ENCODE measurements at places on chromosomes 11 and 22. TPM values are rescaled to one million over a fixed set of nuclear protein-coding genes. Genes with fewer than 3 reads are reported as not detected.

Gene PIWIL4
- 4.5 TPM for total RNA-seq

Gene OR5P2
- 1.4 TPM for total RNA-seq

Gene MRGPRD
- not detected for total RNA-seq

Gene SLC37A4
- 17.4 TPM for total RNA-seq

Gene F2
- not detected for total RNA-seq

Gene OR56A1
- 0.09 TPM for total RNA-seq

Gene INPP5J
- total RNA-seq: 4.1 TPM

Gene SLC22A9
- total RNA-seq: not detected

Gene BDNF
- total RNA-seq: 0.87 TPM

Gene SPTBN2
- 99.4 TPM for total RNA-seq

Gene CFAP68
- 52.2 TPM for total RNA-seq

Gene ZBTB16
- 11.3 TPM for total RNA-seq

Gene OR8K5
- total RNA-seq: not detected

Gene GRAMD4
- total RNA-seq: 4.0 TPM

Gene GLB1L2
- total RNA-seq: 5.1 TPM

Gene YDJC
- total RNA-seq: 8.3 TPM

Gene CAPN1
- total RNA-seq: 32.0 TPM

Gene CLTCL1
- total RNA-seq: 3.9 TPM

Gene OR51S1
- 0.99 TPM for total RNA-seq

Gene SMTNL1
- total RNA-seq: 0.50 TPM

Gene TPBGL
- 0.38 TPM for total RNA-seq

Gene MED19
- total RNA-seq: 23.7 TPM

Gene AHNAK
- total RNA-seq: 66.9 TPM

Gene MUC5AC
- 0.18 TPM for total RNA-seq

Gene MRGPRF
- 4.3 TPM for total RNA-seq

Gene CRYBA4
- 0.50 TPM for total RNA-seq

Gene TYR
- not detected for total RNA-seq

Gene MB
- total RNA-seq: not detected

Gene OVOL1
- total RNA-seq: not detected

Gene RHOD
- total RNA-seq: not detected

Gene NAV2
- 1.6 TPM for total RNA-seq

Gene DUSP8
- 0.87 TPM for total RNA-seq

Gene SPCS2
- 31.2 TPM for total RNA-seq

Gene CNTN5
- total RNA-seq: 8.8 TPM

Gene CHEK2
- total RNA-seq: 8.0 TPM

Gene BACE1-AS
- total RNA-seq: 16.0 TPM

Gene CHADL
- total RNA-seq: 0.46 TPM

Gene LRRC10B
- 0.54 TPM for total RNA-seq

Gene YPEL4
- total RNA-seq: 9.0 TPM

Gene SART1
- total RNA-seq: 40.7 TPM

Gene YIF1A
- 94.2 TPM for total RNA-seq

Gene NOL12
- total RNA-seq: 34.2 TPM

Gene NLRP6
- 0.41 TPM for total RNA-seq

Gene CELSR1
- total RNA-seq: 1.6 TPM

Gene CSNK2A3
- total RNA-seq: 1.6 TPM

Gene NUCB2
- total RNA-seq: 85.8 TPM

Gene NXPE4
- not detected for total RNA-seq

Gene OR8D1
- 0.05 TPM for total RNA-seq

Gene ENTHD1
- total RNA-seq: not detected

Gene NPTXR
- total RNA-seq: 6.2 TPM

Gene SCGB2A2
- not detected for total RNA-seq

Gene PLAAT5
- 0.78 TPM for total RNA-seq
